Sciatic nerve (tissue), 2 donors: ENCODE measurements at places on chromosomes 11 and 22.

- DNase-seq, result no peak
These were observed 133.2 kb downstream of the SPATA19 start for GRCh38 chr11:133712051-133712560.

- no peak for DNase-seq
These were observed 1033.2 kb downstream of the TBC1D22A start for GRCh38 chr22:47795477-47796127.

- no peak for DNase-seq
These were observed 42.3 kb downstream of the MOB2 start for GRCh38 chr11:1444321-1444720.

DNA sequence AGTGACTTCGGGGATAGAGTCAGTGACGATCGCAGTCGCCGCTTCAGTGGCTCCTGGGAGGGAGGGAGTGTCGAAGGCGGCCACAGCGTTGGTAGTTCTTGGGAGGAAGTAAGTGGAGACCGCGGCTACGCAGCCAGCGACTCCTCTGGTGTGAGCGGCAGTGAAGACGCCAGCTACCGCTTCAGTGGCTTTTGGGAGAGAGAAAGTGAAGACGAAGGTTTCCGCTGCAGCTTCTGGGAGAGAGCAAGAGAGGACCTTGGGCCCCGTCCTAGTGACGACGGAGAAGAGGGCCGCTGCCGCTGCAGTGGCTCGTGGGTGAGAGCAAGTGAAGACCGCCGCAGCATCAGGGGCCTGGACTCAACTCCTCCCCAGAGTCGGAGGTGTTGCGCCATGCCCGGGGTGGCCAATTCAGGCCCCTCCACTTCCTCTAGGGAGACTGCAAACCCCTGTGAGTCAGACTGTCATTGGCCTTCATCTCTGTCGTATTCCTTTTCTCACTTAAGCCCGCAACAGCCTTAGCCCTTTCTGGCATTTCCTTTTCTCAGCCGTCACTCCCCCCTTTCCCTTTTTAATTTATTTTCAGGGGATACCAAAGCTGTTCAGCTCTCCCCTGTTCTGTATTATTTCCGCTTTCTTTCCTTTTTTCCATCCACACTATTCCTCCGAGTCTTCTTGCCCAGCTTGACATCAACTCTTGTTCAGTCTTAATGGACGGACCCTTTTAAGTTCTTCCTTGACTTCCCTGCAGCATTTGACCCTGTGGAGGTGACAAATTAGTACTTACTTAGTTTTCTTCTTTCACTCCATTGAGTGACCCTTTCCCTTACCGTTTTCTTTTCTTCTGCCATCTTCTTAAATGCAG is 1.0 kb downstream of the ANKRD42 start:
- DNase-seq, result peak; percentile 73

DNA sequence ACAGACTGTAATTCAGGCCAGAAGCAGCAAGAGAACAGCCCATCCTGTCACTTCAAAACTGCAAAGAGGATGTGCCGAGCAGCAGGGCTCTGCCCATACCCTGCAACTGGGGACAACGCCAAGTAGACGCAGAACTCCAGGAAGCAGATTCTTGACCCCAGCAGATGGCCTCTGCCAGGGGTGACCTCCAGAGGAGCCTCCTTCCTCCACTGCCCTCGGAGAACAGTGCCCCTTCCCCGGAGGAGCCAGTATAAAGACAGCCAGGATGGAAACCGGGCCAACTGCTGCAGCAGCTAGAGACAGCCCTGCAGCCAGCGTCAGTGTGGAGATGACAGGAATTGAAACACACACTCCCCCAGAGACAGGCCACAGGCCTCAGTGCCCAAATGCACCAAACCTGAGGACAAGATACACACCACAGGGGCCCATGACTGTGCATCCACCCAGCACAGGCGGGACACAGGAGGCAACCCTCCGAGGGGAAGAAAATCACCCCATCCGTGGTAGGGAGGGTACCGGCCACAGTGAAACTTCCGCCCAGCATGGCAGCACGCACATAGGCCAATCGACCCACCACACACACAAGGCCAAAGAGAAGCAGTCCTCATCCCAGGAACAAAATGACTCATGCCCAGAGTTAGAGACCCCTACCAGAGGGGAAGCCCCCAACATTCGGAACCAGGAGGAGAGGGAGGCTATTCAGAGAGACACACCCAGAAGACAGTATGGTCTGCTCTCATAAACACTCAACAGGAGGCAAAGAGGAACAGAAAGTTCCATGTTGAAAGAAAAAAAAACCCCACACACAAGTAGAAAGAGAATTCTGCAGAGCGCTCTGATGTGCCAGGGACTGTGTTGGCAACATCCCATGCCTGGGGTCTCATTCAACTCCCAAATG is 5.6 kb downstream of the AHNAK start:
- no peak for DNase-seq

DNA sequence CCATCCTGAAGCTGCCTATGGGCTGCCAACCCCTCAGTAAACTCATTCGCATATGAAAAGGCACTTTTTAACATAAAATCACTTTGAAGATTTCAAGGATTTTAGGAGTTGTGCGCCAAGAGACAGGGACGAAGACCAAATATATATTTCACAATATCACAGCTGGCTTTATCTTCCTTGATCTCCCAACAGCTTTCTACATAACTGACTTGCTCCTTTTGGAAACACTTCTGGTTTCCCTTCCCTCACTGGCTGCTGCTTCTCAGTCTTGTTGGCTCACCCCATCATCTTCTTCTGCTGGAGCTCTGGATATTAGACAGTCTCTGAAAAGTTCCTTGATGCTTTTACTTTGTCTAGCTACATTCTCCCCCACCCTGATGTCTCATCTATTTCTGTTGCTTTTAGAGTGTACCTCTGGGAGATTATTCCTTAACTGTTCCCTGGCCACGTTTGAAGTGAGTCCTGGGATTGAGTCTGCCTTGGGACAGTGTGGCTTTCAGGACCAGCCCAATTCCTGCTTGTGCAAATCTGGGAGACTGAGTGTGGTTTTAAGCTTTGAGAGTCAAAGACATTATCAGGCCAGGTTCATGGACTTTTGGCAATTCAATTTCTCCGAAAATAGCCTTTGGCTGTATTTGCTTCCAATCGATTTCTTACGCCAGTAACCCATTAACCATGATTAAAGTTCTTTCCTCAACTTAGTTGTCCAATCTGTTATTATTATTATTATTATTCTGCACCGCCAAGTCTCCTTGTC is 30.9 kb upstream of the NNMT start:
- no peak for DNase-seq

GRCh38 chr11:79697905-79698304 is 257.1 kb upstream of the TENM4 start:
- DNase-seq, result no peak

DNA sequence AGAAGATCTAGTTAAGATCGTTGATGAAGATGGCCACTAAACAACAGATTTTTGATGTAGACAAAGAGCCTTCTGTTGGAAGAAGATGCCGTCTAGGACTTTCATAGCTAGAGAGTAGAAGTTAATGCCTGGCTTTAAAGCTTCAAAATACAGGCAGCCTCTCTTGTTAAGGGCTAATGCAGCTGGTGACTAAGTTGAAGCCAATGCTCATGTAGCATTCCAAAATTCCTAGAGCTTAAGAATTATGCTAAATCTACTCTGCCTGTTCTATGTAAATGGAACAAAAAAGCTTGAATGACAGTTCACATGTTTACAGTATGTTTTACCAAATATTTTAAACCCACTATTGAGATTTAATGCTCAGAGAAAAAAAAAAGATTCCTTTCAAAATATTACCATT is 492.6 kb downstream of the CNTN5 start:
- DNase-seq, result no peak

- no peak for DNase-seq
These were observed 43.5 kb downstream of the GGTLC2 start for GRCh38 chr22:22687638-22688500.

GRCh38 chr11:75505916-75506692 is 19.6 kb downstream of the GDPD5 start:
- no peak for DNase-seq

DNA sequence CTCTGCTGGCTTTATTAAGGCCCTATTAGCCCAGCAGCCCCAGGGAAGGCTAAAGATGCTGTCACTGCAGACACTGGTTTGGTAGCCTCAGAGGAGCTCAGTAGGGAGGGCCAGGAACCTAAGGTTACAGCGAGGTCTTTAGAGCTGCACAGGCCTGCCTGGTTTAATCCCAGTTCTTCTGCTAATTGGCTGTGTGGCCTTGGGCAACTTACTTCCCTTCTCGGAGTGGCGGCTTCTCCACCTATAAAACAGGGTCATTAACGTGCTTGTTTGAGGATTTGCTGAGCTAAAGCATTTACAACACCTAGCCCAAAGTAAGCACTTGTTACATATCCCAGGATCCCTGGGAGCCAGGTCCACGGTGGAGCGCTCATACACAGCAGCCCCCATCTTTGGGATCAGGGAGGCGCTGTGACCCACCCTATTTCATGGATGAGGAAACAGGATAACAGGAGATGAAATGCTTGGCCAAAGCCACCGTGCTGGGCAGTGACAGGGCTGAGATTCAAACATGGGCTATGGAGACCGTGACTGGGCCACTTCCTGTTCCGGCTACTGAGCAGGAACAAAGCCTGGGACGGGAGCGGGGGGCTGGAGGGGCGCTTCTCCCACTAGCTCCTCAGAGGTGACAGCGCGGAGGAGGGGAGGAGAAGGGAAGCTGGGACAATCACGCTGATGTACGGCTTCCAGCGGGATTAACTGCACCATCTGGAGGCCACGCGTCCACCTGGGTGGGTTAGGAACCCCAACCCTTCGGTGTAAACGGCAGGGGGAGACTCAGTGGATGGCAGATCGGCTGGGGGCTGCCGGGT is 61.5 kb downstream of the IGLL1 start:
- no peak for DNase-seq

DNA sequence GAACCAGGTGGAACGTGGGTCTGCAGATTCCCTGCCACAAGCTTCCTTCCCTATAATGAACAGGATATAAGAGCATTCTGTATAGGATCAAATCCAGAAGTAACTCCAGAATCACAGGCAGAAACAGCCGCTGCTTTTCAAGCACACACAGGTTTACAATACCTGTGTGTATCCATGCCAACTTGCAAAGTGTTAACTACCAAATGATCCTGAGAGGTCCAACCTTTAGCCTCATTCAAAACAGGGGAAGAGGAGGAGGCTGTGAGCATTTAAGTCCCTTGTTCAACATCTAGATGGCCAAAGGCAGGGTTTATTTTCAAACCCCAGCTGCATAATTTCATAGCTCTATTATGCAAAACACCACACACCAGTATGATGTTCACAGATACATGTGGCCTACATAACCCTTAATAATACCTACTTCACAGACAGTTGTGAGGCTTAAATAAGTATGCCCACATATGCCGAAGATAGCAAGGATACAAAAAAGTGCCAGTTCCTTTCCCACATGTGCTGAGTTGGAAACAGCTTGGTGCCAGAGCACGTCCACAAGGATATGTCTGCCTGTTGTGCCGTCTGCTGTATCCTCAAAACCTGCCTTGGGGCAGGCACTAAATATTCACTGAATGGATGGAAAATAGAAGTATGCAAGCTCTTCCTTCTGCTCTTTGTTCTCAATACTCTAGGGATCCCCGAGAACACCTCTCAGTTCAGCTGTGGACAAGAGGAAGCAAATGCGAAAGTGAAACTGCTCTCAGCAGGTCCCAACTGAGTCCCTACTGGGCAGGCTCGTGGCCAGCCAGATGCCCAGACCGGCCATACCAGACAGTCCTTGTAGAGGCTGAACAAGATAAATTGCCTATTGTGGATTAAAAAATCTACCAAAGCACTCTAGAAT is 66.8 kb downstream of the LARGE1 start:
- DNase-seq, result no peak

DNA sequence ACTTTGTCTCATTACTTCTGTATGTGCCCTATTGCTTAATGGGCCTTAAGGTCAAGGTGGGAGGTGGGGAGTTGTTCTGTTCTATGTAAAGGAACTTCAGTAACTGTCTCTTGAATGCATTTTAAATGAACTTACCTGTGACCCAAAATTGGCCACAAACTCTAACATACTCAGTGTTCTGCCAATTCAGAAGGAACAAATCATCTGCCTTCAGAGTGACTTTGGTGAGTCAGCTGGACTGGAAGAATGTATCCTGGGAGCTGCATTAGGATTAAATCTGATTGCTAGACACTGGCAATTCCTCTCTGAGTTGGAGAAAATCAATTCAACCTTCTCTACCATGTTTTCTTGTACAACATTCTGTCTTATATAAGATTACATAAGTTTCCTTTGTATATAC is 1104.8 kb downstream of the DLG2 start:
- DNase-seq, result no peak

DNA sequence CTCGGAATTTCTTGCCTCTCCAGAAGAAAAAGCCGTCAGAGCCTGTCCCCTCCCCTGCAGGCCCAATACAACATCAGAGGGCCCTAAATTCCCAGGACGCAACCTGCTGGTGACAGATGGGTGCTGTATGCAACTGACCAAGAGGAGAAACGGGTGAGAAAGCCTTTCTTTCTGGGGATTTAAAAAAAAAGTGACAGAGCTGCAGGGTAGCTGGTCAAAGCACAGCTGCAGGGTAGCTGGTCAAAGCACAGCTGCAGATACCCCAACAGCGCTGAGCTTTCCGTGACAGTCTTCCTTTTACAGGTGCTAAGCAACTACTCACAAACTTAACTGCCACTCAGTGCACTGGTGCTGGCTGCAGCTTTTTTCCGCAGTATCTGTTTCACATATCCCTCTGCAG is 17.8 kb downstream of the AP1B1 start:
- DNase-seq, result no peak

DNA sequence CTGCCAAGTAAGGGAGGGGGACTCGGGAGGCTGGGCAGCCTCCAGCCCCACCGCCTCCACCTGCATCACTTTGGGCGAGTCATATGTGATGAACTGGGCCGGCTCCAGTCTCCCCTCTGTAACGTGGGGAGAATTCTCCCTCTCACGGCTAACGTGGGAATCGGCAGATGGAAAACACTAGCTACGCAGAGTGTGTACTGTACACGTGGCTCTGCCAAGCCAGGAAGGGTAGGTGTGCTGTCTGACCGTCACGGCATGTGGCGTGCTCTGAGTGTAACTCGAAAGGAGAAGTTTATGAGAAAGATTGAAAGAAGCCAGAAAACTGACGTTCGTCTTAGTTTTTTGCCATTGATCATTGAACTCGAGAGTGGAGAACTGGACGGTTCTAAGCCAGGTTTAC is 13.7 kb downstream of the TRMU start:
- no peak for DNase-seq

DNA sequence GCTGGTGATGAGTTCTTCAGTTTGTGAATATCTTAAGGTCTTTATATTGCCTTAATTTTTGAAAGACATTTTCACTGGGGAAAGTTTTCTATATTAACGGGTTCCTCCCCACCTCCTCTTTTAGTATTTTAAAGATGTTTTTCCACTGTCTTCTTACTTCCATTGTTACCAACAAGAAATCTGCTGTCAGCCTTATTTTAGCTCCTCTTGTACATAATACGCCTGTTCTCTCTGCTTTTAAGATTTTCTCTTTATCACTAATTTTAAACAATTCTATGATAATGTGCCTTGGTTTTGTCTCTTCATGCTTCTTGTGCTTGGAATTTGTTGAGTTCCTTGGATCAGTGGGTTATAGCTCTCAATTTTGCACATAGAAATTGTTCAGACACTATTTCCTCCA is 280.4 kb downstream of the DCDC1 start:
- no peak for DNase-seq
